ENCODE measurements at places on chromosomes 5 and 9. TPM values are rescaled to one million over a fixed set of nuclear protein-coding genes. Genes with fewer than 3 reads are reported as not detected.

Gene OR1J4
- total RNA-seq, result not detected

Gene ST8SIA4
- total RNA-seq, result not detected

Gene TAF1L
- not detected for total RNA-seq

Gene RABGAP1
- 55.7 TPM for total RNA-seq

- H3K27me3 ChIP-seq, result no peaks in the 10 kb centered on the region
- DNase-seq, result no peak
- no peaks in the 10 kb centered on the region for H3K36me3 ChIP-seq
- no peak overlapping the region for H3K4me3 ChIP-seq
Observed at GRCh38 chr9:74443036-74443750, 53.9 kb upstream of the RORB start.

- H3K27ac ChIP-seq, result no peak overlapping the region
- H3K4me1 ChIP-seq, result no peaks in the 10 kb centered on the region
- H3K4me3 ChIP-seq, result no peak overlapping the region
- no peak for DNase-seq
Observed at GRCh38 chr5:55140908-55141665, 18.9 kb upstream of the GPX8 start.

DNA sequence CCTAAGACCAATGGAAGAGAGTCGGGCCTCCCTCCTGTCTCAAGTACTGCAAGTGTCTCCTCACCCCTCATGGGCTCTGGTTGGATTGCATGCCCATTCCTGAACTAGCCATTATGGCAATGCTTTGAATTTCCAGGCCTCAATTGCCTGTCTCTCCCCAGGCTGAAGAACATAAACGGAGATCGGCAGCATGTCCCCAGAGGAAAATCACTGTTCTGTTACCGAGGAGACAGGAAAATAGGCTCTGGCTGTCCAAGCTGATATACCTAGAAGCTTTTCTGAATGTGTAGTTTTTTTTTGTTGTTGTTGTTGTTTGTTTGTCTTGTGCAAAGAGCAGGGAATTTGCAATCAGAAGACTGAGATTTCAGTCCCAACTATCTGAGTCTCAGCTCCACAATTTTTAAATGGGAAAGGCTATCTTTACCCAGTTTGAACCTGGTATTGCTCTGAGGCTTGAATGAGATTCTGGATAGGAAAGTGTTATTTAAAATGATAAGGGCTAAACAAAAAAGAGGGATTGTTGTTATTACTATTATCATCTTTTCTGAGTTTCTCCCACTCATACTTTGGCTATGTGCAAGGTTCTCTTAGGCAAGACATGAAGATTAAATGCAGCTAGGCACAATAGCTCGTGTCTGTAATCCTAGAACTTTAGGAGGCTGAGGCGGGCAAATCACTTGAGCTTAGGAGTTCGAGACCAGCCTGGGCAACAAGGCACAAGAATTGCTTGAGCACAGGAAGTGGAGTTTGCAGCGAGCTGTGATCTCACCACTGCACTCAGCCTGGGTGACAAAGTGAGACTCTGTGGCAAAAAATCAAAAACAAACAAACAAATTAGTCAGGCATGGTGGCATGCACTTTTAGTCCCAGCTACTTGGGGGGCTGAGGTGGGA lies 77.2 kb upstream of the KLF9 start:
- no peak overlapping the region for H3K4me3 ChIP-seq
- H3K27me3 ChIP-seq, result peaks cover 18% of the 10 kb centered on the region
- no peaks in the 10 kb centered on the region for H3K36me3 ChIP-seq
- no peaks in the 10 kb centered on the region for H3K4me1 ChIP-seq
- no peak overlapping the region for H3K27ac ChIP-seq

GRCh38 chr9:20340511-20340861 lies 281.8 kb downstream of the MLLT3 start:
- DNase-seq, result no peak
- H3K4me1 ChIP-seq, result no peaks in the 10 kb centered on the region
- H3K27ac ChIP-seq, result no peak overlapping the region
- no peaks in the 10 kb centered on the region for H3K27me3 ChIP-seq
- no peaks in the 10 kb centered on the region for H3K36me3 ChIP-seq
- H3K4me3 ChIP-seq, result no peak overlapping the region

GRCh38 chr5:149681252-149681651 lies 48.9 kb upstream of the PPARGC1B start:
- H3K4me3 ChIP-seq, result no peak overlapping the region
- DNase-seq, result no peak
- H3K4me1 ChIP-seq, result peaks cover 4% of the 10 kb centered on the region
- peaks cover 66% of the 10 kb centered on the region for H3K27me3 ChIP-seq

DNA sequence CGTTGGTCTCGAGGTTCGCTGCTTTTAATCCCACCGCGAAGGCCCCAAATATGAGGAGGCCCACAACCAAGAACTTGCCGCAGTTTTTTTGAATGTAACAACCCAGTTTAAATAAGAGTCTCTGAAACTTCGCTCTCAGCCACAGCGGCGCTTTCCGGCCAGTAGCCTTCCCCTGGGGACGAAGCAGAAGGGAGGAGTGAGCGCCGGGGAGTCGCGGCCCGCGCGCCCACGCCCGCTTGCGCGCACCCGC lies 10.4 kb downstream of the PTCH1 start:
- no peak overlapping the region for H3K27ac ChIP-seq
- DNase-seq, result peak; percentile 27
- peaks cover 60% of the 10 kb centered on the region for H3K36me3 ChIP-seq
- peaks cover 12% of the 10 kb centered on the region for H3K4me1 ChIP-seq
- H3K27me3 ChIP-seq, result no peaks in the 10 kb centered on the region

DNA sequence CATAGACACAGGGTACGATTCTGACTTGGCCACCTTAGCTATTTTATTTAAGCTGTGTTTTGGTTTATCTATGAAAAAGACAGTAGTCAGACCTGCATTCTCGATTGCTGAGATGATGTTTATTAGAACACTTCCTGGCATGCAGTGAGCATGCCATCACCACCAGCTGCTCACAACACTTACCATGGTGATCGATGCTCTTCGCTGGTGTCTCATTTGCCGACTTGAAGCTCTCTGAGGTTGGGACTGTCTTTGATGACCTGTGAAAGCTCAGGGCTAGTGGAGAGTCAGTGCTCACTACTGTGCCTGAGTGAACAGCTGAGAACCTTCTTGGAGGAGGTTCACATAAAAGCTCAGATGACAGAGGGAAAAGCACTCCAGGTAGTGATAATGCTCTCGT lies 4.4 kb upstream of the C9orf153 start:
- H3K4me3 ChIP-seq, result no peak overlapping the region
- DNase-seq, result no peak
- H3K36me3 ChIP-seq, result no peaks in the 10 kb centered on the region
- H3K27me3 ChIP-seq, result no peaks in the 10 kb centered on the region
- no peaks in the 10 kb centered on the region for H3K4me1 ChIP-seq

DNA sequence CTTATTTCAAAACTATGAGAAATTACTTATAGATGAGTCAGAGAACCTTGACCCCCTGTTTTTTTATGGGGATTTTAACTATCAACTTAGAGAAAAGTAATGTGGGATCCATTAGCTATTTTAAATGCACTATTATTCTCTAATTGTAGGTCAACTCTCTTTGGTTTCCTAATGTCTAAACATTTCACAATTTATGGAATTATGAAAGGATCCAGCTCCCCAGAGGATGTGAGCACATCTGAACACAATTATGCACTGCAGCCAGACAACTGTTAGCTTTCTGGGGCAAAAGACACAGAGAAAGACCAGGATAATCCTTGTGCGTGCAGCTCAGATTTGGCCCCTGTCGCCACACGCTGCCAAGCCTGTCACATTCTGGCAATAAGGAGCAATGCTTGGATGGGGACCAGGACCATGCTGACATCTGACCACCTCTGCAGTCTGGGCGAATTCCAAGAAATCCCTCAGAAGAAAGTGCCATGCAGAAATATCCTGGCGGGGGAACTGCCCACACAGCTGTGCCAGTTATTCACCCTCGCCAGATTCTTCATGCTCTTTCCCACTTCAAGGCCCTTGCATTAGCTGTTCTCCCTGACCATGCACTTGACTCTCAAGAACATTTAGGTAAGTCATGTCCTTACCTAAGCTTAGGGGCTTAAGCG lies 22.2 kb upstream of the CMBL start:
- H3K27ac ChIP-seq, result no peak overlapping the region
- no peak for DNase-seq
- peaks cover 10% of the 10 kb centered on the region for H3K36me3 ChIP-seq
- H3K27me3 ChIP-seq, result peaks cover 53% of the 10 kb centered on the region
- H3K4me1 ChIP-seq, result no peaks in the 10 kb centered on the region

DNA sequence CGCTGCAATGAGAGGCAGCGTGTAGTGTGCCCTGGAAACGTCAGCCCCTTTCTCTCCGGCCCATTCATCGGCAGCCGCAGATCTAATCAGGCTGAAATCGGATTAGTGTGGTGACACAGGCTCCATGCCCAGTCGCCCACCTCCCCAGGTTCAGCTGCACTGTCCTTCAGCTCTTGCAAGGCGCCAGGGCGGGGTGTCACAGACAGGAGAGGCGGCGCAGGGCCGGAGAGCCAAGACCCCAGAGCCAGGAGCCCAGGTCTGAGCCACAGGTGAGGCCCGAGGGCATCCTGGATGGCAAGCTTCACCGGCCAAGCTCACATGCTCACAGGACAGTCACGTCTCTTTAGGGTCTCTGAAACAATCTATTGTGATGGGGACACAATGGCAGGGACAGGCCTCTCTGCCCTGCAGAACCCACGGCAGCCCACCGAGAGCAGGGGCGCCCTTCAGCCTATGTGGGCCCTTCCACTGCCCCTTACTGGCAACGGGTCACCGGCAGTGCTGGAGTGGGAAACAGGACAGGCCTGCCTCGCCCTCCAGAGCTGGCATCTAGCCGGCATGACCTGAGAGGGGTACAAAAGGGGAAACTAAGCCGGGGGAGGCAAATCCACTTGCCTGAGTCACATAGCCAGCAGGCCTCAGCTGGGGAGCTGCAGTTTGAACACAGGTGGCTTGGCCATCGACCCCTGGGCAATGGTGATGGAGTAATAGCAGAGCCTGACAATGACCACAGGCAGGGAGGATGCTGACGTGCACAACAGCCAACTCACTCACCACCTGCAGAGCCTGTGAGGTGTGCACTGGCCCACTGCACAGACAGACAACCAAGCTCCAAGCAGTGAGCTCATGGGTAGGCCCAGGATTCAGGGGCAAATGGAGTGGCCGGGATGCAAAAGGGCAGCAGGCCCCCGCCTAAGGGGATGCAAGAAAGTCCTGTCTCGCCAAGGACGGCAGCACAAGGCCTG lies 48.1 kb downstream of the VAV2 start:
- H3K36me3 ChIP-seq, result peaks cover 6% of the 10 kb centered on the region
- H3K27ac ChIP-seq, result no peak overlapping the region
- no peak for DNase-seq
- H3K4me3 ChIP-seq, result no peak overlapping the region

DNA sequence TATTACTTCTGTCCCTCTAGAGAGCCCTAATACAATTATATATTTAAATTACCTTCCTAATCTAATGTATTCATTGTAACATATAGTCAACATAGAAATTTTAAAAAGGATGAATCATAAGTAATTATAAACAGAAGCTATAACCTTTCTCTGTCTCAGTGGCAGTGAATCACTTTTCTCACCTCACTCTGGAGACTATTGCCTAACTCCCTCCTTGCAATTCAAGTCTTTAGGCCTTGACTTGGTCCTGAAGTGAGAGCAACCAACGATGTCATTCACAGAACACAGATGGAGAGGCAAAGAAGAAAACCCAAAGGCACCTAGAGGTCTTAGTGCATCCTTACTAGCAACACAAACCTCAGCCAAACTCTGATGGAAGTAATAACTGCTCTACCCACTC lies 133.3 kb upstream of the DPYSL3 start:
- peaks cover 9% of the 10 kb centered on the region for H3K4me1 ChIP-seq
- no peak overlapping the region for H3K4me3 ChIP-seq
- no peaks in the 10 kb centered on the region for H3K36me3 ChIP-seq
- H3K27me3 ChIP-seq, result no peaks in the 10 kb centered on the region
- no peak for DNase-seq
- H3K27ac ChIP-seq, result no peak overlapping the region

- H3K27ac ChIP-seq, result no peak overlapping the region
- peaks cover 14% of the 10 kb centered on the region for H3K27me3 ChIP-seq
- no peaks in the 10 kb centered on the region for H3K36me3 ChIP-seq
- H3K4me1 ChIP-seq, result peaks cover 34% of the 10 kb centered on the region
Observed at GRCh38 chr9:129273136-129273895, 95.3 kb upstream of the IER5L start.

DNA sequence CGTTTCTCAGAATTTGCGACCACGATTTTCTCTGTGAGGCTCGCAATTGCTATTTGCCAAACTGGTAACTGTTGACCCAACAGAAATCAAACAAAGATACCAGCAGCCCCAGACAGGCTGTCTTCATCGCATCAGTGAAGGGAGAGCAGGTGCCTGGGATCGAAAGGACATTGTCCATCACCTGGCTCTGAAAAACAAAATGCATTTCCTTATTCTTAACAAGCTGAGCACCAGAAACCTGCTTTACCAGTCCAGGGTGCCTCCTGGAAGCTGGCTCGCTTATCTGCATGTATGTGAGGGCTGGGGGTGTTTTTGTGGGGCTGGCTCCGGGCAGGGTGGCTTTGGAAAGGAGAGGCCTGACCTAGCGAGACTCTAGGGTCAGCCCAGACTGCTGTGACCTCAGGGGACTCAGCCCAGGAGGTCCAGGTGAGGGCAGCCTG lies 24.7 kb downstream of the WWC1 start:
- peak; percentile 85 for DNase-seq
- H3K4me3 ChIP-seq, result peak overlapping the region; percentile 66
- no peaks in the 10 kb centered on the region for H3K27me3 ChIP-seq
- H3K4me1 ChIP-seq, result peaks cover 71% of the 10 kb centered on the region
- H3K27ac ChIP-seq, result peak overlapping the region; percentile 82

DNA sequence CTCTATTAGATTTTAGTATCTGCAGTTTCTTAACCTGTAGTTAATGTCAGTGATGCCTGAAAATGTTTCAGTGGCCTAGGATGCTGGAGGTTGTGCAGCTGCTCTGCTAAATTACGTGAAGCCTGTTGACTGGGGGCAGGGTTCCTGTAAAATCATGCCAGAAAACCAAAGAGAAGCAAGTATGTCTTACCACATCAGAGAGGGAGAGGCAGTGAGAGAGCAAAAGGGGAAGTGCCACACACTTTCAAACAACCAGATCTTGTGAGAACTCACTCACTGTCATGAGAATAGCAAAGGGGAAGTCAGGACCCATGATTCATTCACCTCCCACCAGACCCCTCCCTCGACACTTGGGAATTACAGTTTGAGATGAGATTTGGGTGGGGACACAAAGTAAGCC lies 83.9 kb upstream of the CYLC2 start:
- no peaks in the 10 kb centered on the region for H3K36me3 ChIP-seq
- H3K4me1 ChIP-seq, result no peaks in the 10 kb centered on the region
- no peak for DNase-seq
- H3K27me3 ChIP-seq, result no peaks in the 10 kb centered on the region
- H3K4me3 ChIP-seq, result no peak overlapping the region

DNA sequence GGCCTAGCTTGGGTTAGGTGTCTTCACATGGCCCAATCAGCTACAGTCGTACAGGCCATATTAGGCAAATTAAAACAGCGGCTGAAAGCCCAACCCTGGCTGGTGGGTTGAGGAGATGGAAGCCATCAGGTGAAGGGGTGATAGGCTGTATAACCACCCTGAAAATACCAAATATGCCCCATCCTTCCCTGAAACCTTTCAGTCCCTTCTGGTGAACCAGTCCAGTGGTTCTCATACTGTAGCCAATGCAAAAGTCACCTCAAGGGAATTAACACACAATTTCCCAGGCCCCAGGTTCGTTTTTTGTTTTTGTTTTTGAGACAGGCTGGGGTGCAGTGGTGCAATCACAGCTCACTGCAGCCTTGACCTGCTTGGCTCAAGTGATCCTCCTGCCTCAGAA lies 19.8 kb upstream of the KCNV2 start:
- no peak overlapping the region for H3K27ac ChIP-seq
- H3K4me1 ChIP-seq, result no peaks in the 10 kb centered on the region
- no peak overlapping the region for H3K4me3 ChIP-seq
